ENCODE measurements at places on chromosomes 7 and 10. TPM values are rescaled to one million over a fixed set of nuclear protein-coding genes. Genes with fewer than 3 reads are reported as not detected.

GRCh38 chr10:111837985-111838384 lies 345.6 kb downstream of the GPAM start:
- no peak for DNase-seq

DNA sequence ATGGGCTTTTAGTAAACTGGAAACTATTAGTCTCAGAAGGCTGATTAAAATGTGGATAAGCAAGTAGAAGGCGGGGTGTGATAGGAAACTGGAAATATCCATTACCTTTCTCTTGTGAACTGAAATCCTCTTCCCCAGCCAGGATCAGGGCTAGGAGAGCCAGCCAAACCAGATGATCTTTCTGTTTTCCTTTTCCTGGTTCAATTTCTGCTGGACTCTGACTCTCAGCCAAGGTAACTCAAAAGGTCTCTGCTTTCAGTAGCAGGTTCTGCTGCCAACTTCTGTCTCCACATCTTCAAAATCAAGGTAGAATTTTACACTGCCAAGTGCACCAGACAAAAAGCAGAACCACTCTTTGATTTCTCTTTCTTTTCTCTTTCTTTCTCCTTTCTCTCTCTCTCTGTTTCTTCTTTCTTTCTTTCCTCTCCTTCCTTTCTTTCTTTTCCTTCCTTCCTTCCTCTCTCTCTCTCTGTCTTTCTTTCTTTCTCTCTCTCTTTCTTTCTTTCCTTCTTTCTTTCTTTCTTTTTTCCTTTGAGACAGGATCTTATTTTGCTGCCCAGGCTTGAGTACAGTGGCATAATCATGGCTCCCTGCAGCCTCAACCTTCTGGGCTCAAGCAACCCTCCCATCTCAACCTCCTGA lies 30.8 kb downstream of the OTUD1 start:
- no peak for DNase-seq

DNA sequence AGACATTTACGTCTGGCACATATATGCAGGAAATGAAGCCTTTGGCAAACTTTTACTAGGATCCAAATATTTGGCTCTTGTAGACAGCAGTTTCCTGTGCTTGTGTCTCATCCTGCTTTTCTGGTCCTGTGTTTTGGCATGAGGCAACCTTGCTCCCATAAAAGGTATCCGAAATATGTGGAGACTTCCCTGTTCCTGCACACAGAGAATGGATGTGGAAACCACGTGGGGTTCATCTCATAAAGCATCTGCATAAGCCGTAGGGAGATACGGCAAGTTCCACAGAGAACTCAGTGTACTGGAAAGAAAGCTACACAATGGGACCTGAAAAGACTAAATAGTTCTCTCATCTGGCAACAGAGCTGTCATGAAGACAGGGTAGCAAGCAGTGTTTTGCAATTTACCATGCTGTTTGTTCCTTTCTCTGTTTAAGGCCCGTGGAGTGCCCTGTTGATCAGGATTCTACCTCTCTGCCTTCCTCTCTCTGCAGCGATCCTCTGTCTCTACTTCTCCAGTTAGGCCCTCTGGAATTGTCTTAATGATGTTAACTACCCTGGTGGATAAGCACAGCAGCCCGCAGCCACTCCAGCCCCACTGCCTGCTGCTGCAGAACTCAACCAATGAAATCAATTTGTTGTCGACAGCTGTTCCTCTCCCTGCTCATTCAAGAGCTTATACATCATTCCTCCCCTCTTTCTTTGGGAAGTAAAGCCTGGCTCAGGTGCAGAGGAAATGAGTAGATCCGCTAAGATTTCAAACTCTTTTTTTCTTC lies 293.6 kb downstream of the CSTF2T start:
- no peak for DNase-seq

DNA sequence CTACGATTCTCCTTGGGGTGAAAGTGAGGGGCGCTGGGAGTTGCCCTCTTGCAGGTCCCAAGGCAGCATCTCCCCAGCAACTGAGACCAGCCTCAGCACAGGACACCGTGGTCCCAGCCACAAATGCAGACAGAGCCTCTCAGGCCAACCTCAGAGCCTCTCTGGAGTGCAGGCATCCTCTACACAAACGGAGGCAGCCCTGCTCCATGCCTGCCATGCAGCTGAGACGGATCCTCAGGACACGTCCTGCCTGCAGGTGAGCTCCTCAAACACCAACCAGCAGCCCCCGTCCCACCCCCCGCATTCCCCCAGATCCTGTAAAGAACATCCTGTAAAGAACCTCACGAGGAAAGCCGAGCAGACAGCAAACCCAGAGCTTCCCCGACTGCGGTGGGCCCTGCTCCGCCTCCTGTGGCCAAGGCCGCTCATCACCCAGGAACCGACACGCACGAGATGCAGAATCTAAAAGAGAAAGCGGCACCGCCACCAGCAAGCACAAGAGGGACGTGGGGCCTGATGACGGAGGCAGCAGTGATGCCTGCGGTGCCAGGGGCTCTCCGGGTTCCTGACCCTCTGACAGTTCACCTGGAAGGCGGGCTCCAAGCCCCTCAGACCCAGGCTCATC lies 186.9 kb downstream of the PTPRN2 start:
- DNase-seq, result no peak

DNA sequence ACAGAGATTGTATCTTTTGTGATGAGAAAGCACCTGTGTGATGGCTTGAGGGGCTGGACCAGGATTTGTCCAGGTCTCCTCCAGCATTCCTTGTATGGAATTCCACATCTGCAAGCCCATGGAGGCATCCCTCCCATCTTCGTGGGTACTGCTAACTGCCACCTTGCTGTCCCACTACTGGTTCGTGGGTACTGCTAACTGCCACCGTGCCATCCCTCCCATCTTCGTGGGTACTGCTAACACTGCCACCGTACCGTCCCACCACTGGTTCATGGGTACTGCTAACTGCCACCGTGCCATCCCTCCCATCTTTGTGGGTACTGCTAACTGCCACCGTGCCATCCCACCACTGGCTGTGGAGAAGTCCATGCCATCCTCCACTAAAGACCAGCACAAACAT lies 111.7 kb downstream of the LARP4B start:
- DNase-seq, result no peak

DNA sequence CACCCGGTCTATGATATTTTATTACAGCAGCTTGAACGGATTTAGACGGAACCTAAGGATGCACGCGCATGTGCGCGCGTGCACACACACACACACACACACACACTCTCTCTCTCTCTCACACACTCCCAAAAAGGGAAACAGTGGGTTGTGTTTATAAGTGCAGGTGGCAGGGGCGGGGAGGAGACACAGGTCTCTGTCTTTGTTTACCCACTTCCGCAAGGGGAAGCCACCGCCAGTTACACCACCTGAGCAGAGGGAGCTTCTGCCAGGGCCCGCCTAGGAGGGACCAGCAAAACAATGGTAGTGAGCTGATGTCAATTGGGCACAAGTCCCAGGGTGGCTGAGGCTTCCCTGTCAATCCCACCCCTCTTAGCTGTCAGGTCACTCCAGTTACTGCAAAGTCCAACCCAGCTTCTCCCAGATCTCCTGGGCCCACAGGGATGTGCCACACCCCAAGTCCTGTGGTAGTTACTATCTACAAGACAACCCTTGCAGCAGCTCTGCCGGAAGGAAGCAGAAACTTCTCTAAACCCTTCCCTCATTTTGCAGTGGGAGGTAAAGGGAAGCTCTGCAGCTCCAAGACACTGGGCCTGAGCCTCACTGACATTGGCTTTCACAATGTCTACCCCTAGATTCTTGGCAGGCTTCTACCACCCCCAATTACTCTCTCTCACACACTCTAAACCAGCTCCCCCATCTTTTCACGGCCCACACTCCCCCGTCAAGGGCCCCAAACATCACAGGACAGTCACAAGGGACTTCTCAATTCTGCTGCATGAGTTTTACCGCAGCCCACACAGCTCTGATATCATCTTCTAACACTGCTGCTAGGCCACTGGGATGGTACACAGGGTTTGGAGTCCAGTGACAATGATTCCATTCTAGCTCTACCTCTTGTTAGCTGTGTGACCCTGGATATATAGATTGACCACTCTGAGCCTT lies 17.6 kb downstream of the ANXA11 start:
- peak; percentile 64 for DNase-seq

- no peak for DNase-seq
Measured at GRCh38 chr10:7301006-7301778, 109.6 kb downstream of the SFMBT2 start.

DNA sequence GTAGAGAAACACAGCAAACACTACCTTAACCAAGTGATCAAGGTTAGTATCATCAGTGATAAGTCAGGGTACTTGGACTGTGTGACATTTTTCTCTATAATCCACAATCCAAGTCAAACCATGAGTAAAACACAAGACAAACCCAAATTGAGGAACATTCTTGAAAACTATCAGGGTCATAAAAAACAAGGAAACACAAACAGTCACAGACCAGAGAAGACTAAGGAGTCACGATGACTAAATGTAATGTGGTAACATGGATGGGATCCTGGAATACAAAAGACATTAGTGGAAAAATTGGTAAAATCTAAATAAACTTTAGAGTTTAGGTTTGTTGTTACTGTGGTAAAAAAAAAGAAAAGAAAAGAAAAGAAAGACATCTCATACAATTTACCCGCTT lies 103.8 kb downstream of the ARMH3 start:
- no peak for DNase-seq

- no peak for DNase-seq
Measured at GRCh38 chr10:45395554-45395953, 21.5 kb downstream of the ALOX5 start.

DNA sequence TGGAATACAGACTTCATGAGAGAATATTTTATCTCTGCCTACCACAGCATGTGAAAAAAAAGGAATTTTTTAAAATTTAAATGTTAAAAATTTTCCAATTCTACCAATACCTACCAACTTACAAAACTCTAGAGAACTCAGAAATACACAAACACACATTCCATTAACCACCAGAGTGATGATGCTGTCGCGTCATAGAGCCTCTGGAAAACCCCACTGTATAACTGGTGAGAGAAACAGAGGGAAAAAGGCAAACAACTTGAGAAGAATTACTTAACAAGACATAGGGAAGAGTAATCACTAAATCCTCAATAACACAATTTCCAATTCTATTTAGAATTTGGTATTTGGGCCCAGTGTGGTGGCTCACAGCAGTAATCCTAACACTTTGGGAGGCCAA lies 6.2 kb upstream of the SPOCK2 start:
- DNase-seq, result no peak

- no peak for DNase-seq
Measured at GRCh38 chr10:99233000-99233688, 2.5 kb downstream of the HPSE2 start.

GRCh38 chr10:72086466-72087391 lies 1.6 kb downstream of the SPOCK2 start:
- DNase-seq, result peak; percentile 73

GRCh38 chr7:126840869-126841268 lies 411.9 kb downstream of the GRM8 start:
- no peak for DNase-seq

DNA sequence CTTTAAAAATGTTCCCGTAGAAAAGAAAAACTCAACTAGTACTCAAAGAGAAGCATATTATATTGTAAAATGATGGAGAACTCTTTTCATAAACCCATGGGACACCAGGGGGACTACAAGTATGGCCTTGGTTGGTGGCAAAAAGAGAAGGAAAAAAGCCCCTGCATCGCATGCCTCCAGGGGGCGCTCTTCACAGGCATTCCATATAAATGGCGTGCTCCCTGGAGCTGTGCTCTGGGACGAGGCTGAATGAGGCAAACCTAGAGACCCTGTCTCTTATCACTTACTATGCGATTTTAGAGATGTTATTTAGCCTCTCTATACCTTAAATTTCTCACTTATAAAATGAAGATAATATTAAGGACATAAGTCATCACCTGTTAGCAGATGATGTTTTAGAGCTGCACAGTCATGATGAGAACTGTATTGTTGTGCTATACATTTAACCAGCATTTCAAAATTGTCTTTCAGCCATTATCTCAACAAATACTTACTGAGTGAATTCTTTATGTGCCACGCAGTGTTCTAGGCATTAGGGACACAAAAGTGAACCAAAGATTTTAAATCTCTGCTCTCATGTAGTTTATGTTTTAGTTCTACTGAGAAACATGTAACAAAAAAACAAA lies 105.8 kb downstream of the ARHGAP21 start:
- DNase-seq, result peak; percentile 37

DNA sequence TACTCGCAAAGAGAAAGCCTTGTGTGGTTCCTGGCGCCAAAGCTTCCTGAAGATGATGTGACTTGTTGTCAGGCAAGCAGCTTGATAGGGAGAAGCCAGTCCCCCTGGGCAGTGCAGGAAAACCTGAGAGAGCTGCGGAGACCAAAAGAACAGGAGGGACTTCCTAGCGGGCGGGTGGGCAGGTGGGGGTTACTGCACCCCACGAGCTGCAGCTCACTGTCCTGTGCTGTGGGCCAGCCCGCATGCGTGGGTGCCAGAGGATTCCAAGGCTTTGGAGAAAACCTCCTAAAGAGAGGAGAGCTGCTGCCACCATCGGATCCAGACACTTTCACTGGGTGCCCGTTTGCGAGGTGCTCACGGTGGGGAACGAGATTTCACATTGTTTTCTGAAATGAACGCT lies 145.1 kb downstream of the ACTR3B start:
- DNase-seq, result no peak

DNA sequence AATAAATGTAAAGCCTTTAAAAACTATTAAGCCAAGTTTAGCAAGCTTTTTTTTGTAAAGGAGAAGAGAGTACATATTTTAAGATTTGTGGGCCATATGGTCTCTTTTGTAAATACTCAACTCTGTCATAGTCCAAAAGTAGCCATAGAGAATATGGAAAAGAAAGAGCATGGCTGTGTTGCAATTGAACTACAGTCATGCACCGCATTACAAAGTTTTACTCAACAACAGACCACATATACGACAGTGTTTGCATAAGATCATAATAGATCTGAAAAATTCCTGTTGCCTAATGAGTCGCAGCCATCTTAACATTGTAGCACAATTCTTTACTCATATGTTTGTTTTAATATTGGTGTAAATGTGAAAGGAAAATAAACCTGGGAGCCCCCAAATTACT lies 440.8 kb downstream of the HTR7 start:
- no peak for DNase-seq

- no peak for DNase-seq
Measured at GRCh38 chr10:63689768-63690167, 168.6 kb downstream of the REEP3 start.

GRCh38 chr7:65896279-65896870 lies 23.5 kb downstream of the VKORC1L1 start:
- no peak for DNase-seq

GRCh38 chr7:139915864-139916716 lies 87.0 kb downstream of the TBXAS1 start:
- DNase-seq, result peak; percentile 23

- no peak for DNase-seq
Measured at GRCh38 chr10:131124945-131125344, 186.6 kb downstream of the TCERG1L start.

GRCh38 chr7:12130609-12131008 lies 80.5 kb upstream of the TMEM106B start:
- DNase-seq, result no peak

BAZ1B gene
- total RNA-seq, result 118 TPM

OR2A7 gene
- 1.1 TPM for total RNA-seq

AQP1 gene
- total RNA-seq, result 0.15 TPM

HOXA11 gene
- not detected for total RNA-seq

HOXA9 gene
- not detected for total RNA-seq

SFXN2 gene
- 27.6 TPM for total RNA-seq

PLAU gene
- 1.2 TPM for total RNA-seq

ZNF273 gene
- total RNA-seq, result 6.8 TPM

NEUROD6 gene
- total RNA-seq, result not detected

BMS1 gene
- 40.4 TPM for total RNA-seq

ANKRD7 gene
- 0.64 TPM for total RNA-seq

CCL24 gene
- total RNA-seq, result not detected

PAPOLB gene
- not detected for total RNA-seq

C10orf143 gene
- 5.7 TPM for total RNA-seq

NPFFR1 gene
- total RNA-seq, result not detected

Measured in CD8-positive, alpha-beta memory T cell (primary cell).